Regular cardiac myocyte (primary cell): ENCODE measurements at places on chromosomes 1 and 21. TPM values are rescaled to one million over a fixed set of nuclear protein-coding genes. Genes with fewer than 3 reads are reported as not detected.

The CD1C gene
- under 0.01 TPM in 1 of 2 replicates, not detected in the other for total RNA-seq

The SELP gene
- 0.19 and 1.4 TPM in 2 replicates for total RNA-seq

The POGZ gene
- total RNA-seq: 10.5 and 12.4 TPM in 2 replicates

The AMY1B gene
- not detected in 2 replicates for total RNA-seq

The OR10J1 gene
- total RNA-seq: not detected in 2 replicates

The SPRR1A gene
- not detected in 2 replicates for total RNA-seq

The PCBP3 gene
- total RNA-seq: 1.5 and 6.2 TPM in 2 replicates

The HDGF gene
- total RNA-seq: 101 and 184 TPM in 2 replicates

The PHACTR4 gene
- 3.7 and 4.4 TPM in 2 replicates for total RNA-seq

The KLF17 gene
- under 0.01 and 0.19 TPM in 2 replicates for total RNA-seq

The FNDC7 gene
- total RNA-seq: under 0.01 and 0.28 TPM in 2 replicates

The FAM89A gene
- 2.1 and 5.9 TPM in 2 replicates for total RNA-seq

The BGLAP gene
- total RNA-seq: under 0.01 and 0.85 TPM in 2 replicates

The C1orf185 gene
- total RNA-seq: not detected in 2 replicates

The TARDBP gene
- 112 and 119 TPM in 2 replicates for total RNA-seq

The PGLYRP4 gene
- not detected in 2 replicates for total RNA-seq

The DIO1 gene
- total RNA-seq: not detected in 2 replicates

The LCE2A gene
- total RNA-seq: not detected in 2 replicates

The MYOG gene
- total RNA-seq: not detected in 2 replicates

The PAQR6 gene
- 0.19 and 0.28 TPM in 2 replicates for total RNA-seq

The S100A9 gene
- total RNA-seq: not detected in 2 replicates

The OR2T33 gene
- not detected in 2 replicates for total RNA-seq

The KCNA3 gene
- 0.28 TPM in 1 of 2 replicates, not detected in the other for total RNA-seq

The KIF1B gene
- 25.1 and 26.5 TPM in 2 replicates for total RNA-seq

The INKA2 gene
- 30.2 and 30.7 TPM in 2 replicates for total RNA-seq

The CNIH3 gene
- 11.3 and 26.3 TPM in 2 replicates for total RNA-seq

The OR2T11 gene
- total RNA-seq: not detected in 2 replicates

The SPRR2A gene
- total RNA-seq: not detected in 2 replicates

The GALE gene
- total RNA-seq: 16.6 and 36.0 TPM in 2 replicates

The PADI4 gene
- total RNA-seq: not detected in 2 replicates

The BCAR3 gene
- 24.2 and 35.1 TPM in 2 replicates for total RNA-seq

The SAMD11 gene
- total RNA-seq: 4.5 and 5.8 TPM in 2 replicates

The DUSP23 gene
- 15.1 and 15.8 TPM in 2 replicates for total RNA-seq

The LCE1A gene
- not detected in 2 replicates for total RNA-seq

The LCE3D gene
- total RNA-seq: not detected in 2 replicates

The COL11A1 gene
- total RNA-seq: 5.9 and 17.8 TPM in 2 replicates

The EFCAB14 gene
- 27.0 and 35.2 TPM in 2 replicates for total RNA-seq

The CRABP2 gene
- 7.9 and 8.1 TPM in 2 replicates for total RNA-seq

The CHRM3 gene
- under 0.01 TPM in 2 replicates for total RNA-seq

The ETV3L gene
- total RNA-seq: not detected in 2 replicates

The ASTN1 gene
- total RNA-seq: not detected in 2 replicates

The C1orf115 gene
- total RNA-seq: 0.58 and 1.1 TPM in 2 replicates

The NUP210L gene
- under 0.01 and 0.28 TPM in 2 replicates for total RNA-seq

The MRPL37 gene
- total RNA-seq: 37.8 and 77.5 TPM in 2 replicates

The TXLNA gene
- 78.4 and 108 TPM in 2 replicates for total RNA-seq

The TMEM125 gene
- total RNA-seq: under 0.01 TPM in 1 of 2 replicates, not detected in the other

The ELAPOR1 gene
- under 0.01 and 0.28 TPM in 2 replicates for total RNA-seq

The UTS2 gene
- total RNA-seq: 0.56 TPM in 1 of 2 replicates, not detected in the other

The REG4 gene
- total RNA-seq: not detected in 2 replicates

The ACOT11 gene
- 2.3 and 4.4 TPM in 2 replicates for total RNA-seq

The KRTAP19-4 gene
- total RNA-seq: not detected in 2 replicates

The TMOD4 gene
- total RNA-seq: 0.19 TPM in 1 of 2 replicates, not detected in the other
